Cortex of kidney (tissue), 1 donor: ENCODE measurements at places on chromosomes 2 and 18.

DNA sequence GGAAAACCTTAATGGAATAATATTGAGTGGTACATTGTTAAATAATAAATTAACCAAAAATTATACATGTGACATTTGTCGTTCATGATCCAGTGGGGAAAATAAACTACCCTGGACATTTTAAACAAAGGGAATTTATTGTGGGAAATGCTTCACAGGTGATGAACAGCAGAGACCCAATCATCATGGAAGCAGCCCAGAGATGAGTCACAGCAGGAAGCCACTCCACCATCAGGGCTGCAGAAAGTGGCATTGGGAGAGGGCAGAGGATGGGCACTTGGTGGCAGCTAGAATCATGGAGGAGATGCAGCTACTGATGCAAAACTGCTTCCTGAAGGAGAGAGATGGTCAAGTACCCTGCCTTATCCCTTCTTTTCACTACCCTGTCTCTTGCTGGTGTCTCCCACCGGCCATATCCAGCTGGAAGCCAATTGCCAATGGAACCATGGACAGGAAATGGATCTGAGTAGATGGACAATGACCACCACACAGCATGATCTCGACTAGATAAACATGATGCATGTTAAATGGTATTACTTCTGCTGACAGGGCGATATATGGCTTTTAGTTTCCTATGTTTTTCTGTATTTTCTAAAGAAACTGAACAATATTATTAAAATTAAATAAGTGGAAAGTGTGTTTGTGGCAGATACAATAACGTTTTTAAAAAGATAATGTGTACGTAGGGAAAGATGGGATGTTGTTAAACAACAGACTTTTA is 139.8 kb downstream of the RPIA start:
- DNase-seq: no peak

DNA sequence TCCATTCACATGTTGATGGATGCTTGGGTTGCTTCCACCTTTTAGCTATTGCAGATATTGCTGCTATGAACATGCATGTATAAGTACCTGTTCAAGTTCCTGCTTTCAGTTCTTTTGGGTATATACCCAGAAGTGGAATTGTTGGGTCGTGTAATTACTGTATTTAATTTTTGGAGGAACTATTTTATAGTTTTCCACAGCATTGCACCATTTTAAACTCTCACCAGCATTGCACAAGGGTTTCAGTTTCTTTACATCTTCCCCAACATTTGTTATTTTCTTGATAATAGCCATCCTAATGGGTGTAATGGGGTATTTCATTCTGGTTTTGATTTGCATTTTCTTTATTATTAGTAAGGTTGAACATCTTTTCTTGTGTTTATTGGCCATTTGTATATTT is 16.0 kb downstream of the ACTR3 start:
- no peak for DNase-seq

- no peak for DNase-seq
Observed at GRCh38 chr2:101763496-101764333, 66.2 kb downstream of the MAP4K4 start.

DNA sequence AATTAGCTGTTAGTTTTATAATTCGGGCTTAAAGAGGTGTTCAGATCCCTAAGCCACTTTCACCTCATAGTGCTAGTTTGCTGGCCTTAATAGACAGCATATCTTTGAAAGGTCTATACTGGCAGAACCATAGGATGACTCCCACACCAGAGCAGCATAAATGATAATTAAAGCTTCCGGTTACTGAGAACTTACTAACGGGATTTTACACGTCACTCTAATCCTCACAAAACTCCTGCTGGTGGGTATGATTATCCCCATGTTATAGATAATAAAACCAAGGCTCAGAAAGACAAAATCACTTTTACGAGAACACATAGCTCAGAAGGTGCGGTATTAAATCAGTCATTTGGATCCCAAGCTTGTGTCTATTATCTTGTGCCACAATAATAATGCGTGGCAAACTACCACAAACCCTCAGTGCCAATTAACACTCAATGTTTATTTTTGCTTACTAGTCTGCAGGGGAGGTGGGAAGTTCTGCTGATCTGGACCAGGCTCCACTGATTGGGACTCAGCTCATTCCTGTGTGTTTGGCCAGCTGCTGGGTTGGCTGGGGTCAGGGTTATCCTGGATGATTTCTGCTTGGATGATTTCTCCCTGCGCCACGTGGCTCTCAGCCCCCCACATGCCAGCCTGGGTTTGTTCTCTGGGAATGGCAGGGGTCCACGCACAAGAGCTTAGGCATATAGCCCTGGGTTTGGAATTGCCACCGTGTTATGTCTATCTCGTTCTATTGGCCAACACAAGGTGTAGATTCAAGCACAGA is 62.3 kb downstream of the TRIB2 start:
- no peak for DNase-seq

GRCh38 chr2:98297817-98298682 is 48.2 kb upstream of the CNGA3 start:
- DNase-seq: no peak

- no peak for DNase-seq
Observed at GRCh38 chr2:102056079-102056581, 64.4 kb downstream of the IL1R2 start.

GRCh38 chr2:135299658-135300244 is 231.3 kb downstream of the ZRANB3 start:
- DNase-seq: no peak

DNA sequence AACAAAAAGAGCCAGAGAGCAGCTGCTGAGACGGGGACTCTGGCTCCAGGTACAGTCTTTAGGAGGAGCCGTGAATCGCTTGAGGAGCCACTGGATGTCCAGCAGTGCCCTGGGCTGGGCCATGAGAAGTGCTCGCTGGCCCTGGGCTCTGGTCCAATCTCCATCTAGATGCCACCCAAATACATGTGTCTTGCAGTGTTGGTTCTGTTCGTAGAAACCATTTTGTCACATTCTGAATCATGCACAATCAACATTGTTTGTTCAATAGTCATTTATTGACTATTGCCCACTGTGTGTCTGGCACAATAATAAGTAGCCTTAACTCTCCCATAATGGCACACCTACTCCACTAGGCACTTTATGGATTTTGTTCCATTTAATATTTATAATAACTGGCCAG is 26.1 kb downstream of the TYMS start:
- no peak for DNase-seq

DNA sequence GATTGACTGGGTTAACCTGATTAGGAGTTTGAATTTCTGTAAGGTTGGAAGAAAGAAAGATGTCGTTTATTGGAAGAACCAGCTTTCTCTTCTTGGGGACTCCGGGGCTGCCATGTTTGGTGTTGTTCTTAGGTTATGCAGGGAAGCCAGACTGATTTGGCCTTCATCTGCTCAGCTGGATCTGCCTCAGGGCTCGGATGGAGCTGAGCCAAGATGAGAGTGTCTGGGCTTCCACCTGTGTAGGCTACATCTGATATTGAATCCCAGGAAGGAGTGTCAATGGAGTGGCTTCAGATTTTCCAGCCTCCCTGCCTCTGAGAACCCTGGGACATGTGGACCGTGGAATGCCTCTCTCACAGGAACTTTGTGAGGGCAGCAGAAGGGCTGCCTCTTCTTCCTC is 126.1 kb downstream of the WDSUB1 start:
- DNase-seq: no peak

DNA sequence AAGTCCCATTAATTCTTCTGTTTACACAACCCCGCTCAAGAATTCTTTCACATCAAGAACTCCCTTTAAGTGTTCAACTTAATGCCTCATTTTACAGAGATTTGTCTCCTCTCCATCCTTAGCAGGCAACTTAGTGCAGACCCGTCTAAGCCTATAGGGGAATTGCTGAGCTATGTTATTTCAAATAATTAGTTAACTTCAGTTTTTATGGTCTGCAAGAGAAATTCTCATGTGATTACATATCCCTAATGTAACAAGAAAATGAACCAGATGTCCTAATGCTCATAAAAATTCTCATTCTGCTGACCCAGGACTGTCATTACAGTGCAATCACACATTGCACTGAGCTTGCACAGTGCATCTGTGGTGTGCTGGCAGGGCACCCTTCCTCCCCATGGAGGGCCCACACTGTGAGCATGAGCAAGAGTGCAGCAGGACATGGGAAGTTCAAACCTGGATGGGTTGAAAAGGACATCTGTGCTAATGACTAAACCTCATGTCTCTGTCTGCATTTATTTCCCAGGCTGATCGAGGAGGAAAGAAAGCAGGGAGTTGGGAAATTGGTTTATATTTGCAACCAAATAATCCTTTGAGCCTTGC is 97.1 kb downstream of the COL5A2 start:
- DNase-seq: no peak

DNA sequence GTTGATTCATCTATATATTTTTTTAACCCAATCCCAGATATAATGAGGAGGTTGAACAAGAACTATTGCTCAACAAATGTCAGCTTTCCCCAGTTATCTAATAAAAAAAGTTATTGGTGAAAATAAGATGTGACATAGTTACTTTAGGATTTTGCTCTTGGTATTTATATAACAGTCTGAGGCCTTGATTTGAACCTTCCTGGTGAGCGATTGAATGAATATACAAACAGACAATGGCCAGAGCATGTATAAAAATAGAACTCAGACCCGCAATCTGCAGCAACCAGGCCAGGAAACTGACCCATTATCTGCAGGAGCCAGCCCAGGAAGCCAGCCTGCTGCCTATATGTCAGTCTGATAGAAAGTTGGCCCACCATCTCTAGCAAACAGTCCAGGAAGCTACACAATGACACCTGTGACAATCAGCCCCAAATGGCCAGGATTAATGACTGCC is 81.6 kb downstream of the HS6ST1 start:
- DNase-seq: no peak

DNA sequence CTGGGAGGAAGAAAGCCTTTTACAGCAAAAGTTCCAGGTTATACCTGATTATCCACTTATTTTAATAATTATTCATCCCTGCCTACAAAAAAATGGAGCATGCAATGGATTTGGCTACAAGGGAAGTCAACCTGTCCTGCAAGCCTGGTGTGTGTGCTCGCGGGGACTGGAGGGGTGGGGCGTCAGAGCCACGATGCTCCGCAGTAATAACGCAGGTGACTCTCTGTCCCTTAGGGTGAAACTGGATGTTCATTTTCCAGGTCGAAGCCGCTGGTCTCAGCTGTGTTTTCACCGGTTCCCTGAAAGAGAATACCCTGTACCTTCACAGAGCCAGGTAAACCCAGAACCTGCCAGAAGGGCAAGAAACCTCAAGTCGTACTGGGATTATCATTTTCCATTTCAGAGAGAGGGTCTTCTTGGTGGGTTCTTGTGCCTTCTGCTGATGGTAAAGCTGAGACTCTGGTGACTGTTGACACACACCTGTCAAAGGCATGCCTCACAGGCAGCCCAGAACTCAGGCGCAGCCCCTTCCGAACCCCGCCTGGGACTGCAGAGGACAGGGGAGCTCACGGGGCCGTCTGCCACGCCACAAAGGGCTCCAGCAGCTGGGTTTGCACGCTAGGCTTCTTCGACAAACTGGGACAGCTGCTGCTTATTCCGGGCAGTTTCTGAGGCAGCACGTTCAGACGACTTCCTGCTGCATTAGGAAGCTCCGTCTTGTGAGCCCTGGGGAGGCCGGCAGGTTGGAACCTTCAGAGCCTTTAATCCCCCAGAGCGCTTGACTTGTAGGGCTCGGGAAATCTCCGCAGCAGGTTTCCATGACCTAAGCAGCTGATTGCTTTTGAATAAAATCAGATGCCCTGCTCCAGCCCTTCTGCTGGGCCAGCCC is 58.6 kb downstream of the KCNG2 start:
- no peak for DNase-seq

DNA sequence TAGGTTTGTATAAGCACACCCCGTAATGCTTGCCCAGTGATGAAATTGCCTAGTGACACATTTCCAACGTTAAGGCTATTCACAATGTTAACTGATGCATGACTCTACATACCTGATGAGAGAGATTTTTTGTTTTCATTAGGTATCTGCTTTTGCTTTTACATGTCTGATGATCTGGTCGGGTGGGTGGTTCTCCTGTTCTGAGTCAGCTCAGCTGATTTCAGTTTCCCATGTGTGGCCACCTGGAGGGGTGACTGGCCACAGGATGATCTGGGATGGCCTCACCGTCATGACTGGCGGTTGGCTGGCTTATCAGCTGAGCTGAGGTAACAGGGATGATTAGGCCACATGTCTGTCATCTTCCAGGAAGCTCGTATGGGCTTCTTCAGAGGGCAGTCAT is 33.8 kb upstream of the ACYP2 start:
- DNase-seq: no peak

- no peak for DNase-seq
Observed at GRCh38 chr2:10588931-10589330, 100.8 kb downstream of the NOL10 start.

GRCh38 chr2:83823229-83823628 is 635.9 kb downstream of the SUCLG1 start:
- no peak for DNase-seq

DNA sequence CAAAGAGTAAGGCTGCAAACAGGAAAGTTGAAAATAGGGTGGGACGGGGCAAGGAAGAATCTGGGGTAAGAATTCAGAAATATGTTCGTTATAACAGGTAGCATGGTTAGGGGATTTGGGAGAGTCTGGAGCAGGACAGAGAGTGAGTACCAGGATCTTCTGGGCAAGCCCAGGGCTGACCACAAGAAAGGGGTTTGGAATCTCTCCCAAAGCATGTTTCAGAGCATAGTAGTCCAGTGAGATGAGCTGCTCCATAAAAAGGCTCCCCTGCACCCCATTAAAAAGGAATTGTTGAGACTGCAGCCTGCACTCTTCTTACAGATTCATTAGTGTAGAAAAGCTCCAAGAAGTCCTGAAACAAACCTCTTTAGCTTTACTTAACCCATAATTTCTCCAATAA is 291.1 kb downstream of the MTX2 start:
- no peak for DNase-seq

GRCh38 chr2:16713011-16713423 is 47.4 kb upstream of the CYRIA start:
- DNase-seq: no peak

- no peak for DNase-seq
Observed at GRCh38 chr18:74271635-74272034, 20.1 kb downstream of the CYB5A start.

GRCh38 chr2:36967236-36967876 is 1.0 kb upstream of the STRN start:
- DNase-seq: no peak

DNA sequence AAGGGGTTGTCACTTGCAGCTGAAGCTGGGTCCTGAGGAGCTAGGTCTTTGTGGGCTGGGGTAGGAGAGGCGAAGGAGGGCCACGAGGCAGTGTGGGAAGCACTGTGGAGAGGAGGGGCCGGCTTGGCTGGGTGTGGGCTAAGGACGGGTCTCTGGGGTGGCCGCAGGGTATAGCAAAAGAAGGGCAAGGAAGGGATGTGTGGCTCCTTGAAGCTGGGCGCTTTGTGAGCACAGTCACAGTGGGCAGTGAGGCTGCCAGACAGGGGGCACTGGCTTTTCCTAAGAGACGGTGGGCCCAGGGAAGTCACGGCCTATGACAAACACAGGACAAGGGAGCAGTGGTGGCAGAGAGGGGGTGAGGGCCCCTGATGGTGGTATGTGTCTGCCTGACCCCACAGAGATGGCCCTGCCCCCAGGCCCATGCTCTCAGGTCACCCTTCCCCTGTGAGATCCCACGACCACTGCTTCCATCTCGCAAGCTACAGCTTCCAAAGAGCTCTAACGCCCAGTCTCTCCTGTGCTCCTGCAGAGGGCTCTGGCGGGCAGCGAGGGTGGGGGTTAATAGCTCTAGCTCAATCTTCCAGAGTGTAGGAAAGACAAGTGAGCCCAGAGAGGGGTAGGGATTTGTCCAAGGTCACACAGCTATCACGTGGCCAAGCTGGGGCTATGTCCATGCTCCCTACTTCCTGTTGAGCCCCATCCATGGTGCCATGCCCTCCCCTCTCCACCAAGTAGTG is 32.4 kb downstream of the KCNK3 start:
- no peak for DNase-seq
